Glutamatergic neuron (in vitro differentiated cells): ENCODE measurements at places on chromosomes 1 and 21.

GRCh38 chr1:16967095-16967575, 13.3 kb downstream of the MFAP2 start:
- peaks cover 2% of the 10 kb centered on the region for H3K4me1 ChIP-seq
- DNase-seq, result no peak
- H3K27ac ChIP-seq, result no peak overlapping the region

GRCh38 chr1:23159963-23160877, 8.4 kb downstream of the LUZP1 start:
- H3K27me3 ChIP-seq, result peaks cover 2% of the 10 kb centered on the region
- H3K27ac ChIP-seq, result no peak overlapping the region
- no peak for DNase-seq
- no peak overlapping the region for H3K4me3 ChIP-seq
- H3K36me3 ChIP-seq, result no peaks in the 10 kb centered on the region

DNA sequence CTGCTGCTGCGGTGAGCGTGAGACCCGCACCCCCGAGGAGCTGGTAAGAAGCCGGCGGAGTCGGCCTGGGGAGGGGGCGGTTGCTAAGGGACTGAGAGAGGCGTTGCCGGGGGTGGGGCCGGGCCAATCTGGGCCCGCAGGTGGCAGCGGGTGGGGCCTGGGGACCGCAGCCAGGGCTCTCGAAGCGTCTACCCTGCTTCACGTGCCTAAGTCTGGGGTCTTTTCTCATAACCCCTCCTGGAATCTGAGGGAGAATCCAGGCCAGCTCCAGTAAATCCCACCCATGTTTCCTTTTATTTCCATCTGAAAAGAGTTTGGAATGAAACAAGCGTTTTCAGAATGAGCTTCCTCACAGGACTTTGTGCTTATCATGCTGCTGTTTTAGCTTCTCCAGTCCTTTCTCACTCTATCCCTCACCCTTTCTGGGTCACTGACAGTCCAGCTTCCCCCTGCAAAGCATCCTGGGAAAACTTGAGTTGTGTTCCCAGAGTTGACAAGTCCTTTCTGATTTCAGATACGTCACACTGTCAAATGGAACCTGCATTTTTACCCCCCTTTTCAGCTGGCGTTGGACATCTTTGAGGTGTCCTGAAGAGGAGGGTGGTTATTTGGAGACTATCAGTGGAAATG, 431 bp downstream of the CLCN6 start:
- H3K4me1 ChIP-seq, result peaks cover 32% of the 10 kb centered on the region
- peak overlapping the region; percentile 99 for H3K4me3 ChIP-seq
- H3K27me3 ChIP-seq, result peaks cover 6% of the 10 kb centered on the region
- DNase-seq, result no peak
- H3K36me3 ChIP-seq, result no peaks in the 10 kb centered on the region
- peak overlapping the region; percentile 93 for H3K27ac ChIP-seq

GRCh38 chr1:89627596-89627962, 5.3 kb upstream of the LRRC8C start:
- no peak for DNase-seq
- no peak overlapping the region for H3K4me3 ChIP-seq
- no peak overlapping the region for H3K27ac ChIP-seq
- H3K36me3 ChIP-seq, result no peaks in the 10 kb centered on the region
- peaks cover 2% of the 10 kb centered on the region for H3K27me3 ChIP-seq

GRCh38 chr1:20112279-20113000, 6.9 kb downstream of the PLA2G2D start:
- H3K27ac ChIP-seq, result no peak overlapping the region
- DNase-seq, result no peak
- H3K4me1 ChIP-seq, result no peaks in the 10 kb centered on the region
- H3K4me3 ChIP-seq, result no peak overlapping the region
- H3K27me3 ChIP-seq, result peaks cover 2% of the 10 kb centered on the region

DNA sequence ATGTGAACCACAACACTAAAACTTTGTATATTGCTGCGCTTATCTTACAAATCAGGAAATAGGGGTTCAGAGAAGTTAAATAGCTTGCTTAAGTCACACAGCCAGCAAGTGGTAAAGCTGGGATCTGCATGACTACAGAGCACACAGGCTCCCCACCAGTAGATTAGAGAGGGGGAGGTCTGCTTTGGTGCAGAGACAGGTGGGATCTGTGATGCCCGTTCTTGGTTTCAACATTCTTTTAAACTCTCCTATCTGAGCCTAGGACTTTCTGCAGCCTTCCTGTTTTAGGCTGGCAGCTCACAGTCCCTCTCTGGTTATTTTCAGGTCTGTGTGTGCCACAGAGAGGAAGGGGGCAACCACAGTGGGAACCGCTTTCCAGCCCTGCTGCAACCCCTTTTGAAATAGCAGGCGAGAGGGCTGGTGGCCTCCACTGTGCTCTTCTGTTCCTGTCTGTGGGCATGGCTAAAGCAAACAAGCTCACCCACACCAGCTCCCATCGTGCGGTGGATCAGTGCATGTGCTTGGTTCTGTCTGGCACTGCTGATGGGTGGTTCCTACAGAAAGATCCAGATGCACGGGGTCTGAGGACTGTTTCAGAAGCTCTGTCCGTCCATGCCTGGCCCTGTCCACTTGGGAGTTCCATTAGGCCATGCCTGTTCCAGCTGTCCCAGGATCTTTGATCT, 1.7 kb upstream of the IL6R start:
- H3K4me3 ChIP-seq, result no peak overlapping the region
- no peak for DNase-seq
- H3K36me3 ChIP-seq, result no peaks in the 10 kb centered on the region
- H3K27ac ChIP-seq, result no peak overlapping the region
- H3K27me3 ChIP-seq, result peaks cover 10% of the 10 kb centered on the region

DNA sequence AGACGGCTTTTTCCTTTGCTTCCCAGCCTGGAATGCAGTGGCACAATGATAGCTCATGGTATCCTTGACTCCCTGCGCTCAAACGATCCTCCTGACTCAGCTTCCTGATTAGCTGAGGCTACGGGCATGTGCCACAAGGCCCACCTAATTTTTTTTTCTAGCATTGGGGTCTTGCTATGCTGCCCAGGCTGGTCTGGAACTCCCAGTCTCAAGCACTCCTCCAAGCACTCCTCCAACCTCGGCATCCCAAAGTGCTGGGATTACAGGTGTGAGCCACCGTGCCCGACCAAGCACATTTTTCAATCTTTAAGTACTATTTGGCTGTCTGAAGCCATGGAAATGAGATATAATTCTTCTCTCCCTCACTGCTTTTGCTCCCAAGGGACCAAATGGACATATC, 58.7 kb downstream of the MAB21L3 start:
- H3K36me3 ChIP-seq, result no peaks in the 10 kb centered on the region
- peaks cover 12% of the 10 kb centered on the region for H3K4me1 ChIP-seq
- H3K4me3 ChIP-seq, result no peak overlapping the region
- no peak overlapping the region for H3K27ac ChIP-seq
- DNase-seq, result no peak

DNA sequence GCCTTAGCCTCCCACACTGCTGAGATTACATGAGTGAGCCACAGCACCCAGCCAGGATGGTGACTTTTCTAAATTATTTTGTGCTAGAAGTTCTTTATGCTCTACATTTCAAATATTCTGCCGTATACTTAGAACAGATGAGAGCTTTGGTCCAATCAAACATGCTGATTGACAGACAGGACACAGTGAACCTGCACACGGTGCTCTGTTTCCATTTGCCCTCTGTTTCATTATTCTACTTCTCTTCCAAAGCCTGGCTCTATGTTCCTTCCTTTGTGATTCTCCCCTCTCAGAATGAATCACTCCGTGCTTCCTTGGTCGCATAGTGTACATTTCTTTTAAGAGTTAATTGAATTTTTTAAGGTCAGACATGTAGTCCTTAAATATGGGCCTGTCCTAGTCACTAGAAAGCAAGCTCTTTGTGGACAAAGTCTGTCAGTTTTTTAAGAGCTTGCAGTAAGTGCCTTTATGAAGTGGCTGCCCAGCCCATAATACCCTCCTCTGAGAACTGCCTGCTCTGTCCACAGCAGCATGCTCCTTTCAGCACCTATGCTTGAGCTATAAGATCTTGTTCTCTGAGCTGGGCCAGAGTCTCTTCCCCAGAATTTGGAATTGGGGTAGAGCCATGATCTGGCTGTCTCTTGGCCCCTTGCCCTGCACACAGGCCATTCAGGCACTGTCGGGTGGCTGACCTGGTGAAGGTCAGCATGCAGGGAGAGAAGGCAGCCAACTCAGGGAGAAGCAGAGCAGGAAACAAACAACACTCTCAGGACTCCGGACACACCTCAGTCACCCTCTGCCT, 66.8 kb upstream of the SLC44A3 start:
- DNase-seq, result no peak
- peaks cover 16% of the 10 kb centered on the region for H3K4me1 ChIP-seq
- peaks cover 4% of the 10 kb centered on the region for H3K27me3 ChIP-seq
- no peak overlapping the region for H3K27ac ChIP-seq

DNA sequence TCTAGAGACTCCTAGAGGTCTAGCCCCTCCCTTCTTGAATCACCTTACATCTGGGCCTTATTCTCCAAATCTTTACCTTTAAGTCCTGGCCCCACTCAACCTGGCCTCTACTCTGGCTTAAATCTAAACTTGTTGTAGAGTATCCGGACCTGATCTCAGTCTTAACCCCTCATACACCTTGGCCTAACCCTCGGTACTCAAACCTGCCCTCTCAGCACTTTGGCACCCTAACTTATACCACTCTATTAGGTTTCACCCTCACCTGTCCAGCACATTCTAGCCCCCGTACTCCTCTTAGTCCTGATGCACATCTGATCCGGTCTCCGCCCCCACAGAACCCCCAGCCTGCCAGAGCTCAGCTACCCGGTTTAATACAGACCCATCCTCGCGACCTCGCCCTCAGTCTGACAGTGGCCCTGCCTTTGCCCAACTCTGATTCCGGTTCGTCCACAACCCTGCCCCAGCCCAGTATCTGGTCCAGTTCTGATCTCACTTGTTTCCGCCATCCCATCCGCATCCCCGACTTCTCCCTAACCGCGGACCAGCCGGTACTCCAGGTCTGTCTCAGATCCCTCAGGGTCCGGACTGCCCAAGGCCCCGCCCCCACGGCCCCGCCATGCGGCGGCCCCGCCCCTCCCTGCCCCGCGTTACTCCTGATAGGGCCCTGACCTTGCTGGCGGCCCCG, 1.5 kb downstream of the TRIM62 start:
- H3K36me3 ChIP-seq, result no peaks in the 10 kb centered on the region
- DNase-seq, result peak; percentile 94
- peak overlapping the region; percentile 99 for H3K27ac ChIP-seq

GRCh38 chr1:93965256-93965655, 56.0 kb upstream of the GCLM start:
- H3K4me3 ChIP-seq, result no peak overlapping the region
- H3K4me1 ChIP-seq, result peaks cover 7% of the 10 kb centered on the region
- no peaks in the 10 kb centered on the region for H3K36me3 ChIP-seq
- DNase-seq, result no peak

- peaks cover 9% of the 10 kb centered on the region for H3K4me1 ChIP-seq
- H3K27me3 ChIP-seq, result peaks cover 42% of the 10 kb centered on the region
- H3K4me3 ChIP-seq, result peak overlapping the region; percentile 15
- DNase-seq, result no peak
Observed at GRCh38 chr1:47226839-47227215, 5.2 kb downstream of the TAL1 start.

- DNase-seq, result peak; percentile 74
- no peaks in the 10 kb centered on the region for H3K36me3 ChIP-seq
- no peak overlapping the region for H3K27ac ChIP-seq
- H3K4me1 ChIP-seq, result no peaks in the 10 kb centered on the region
- no peaks in the 10 kb centered on the region for H3K27me3 ChIP-seq
Observed at GRCh38 chr1:223556414-223557129, 108.9 kb downstream of the CAPN8 start.

- H3K27me3 ChIP-seq, result peaks cover under 1% of the 10 kb centered on the region
- H3K4me3 ChIP-seq, result no peak overlapping the region
- no peak for DNase-seq
- no peaks in the 10 kb centered on the region for H3K4me1 ChIP-seq
Observed at GRCh38 chr1:210496063-210496462, 167.4 kb downstream of the HHAT start.
